Activated CD8-positive, alpha-beta memory T cell treated with anti-CD3 and anti-CD28 coated beads, Interleukin-2, amount 10 ng/mL, durations not matched to agents 7 days and 5 days (primary cell): ENCODE measurements at places on chromosomes 16 and 17.

- no peak for DNase-seq
These were observed 5.1 kb downstream of the KRT17 start for GRCh38 chr17:41619036-41619926.

- no peak for DNase-seq
These were observed 103.9 kb downstream of the METRNL start for GRCh38 chr17:83183145-83183948.

GRCh38 chr16:54102888-54103866 lies 183.4 kb downstream of the IRX3 start:
- DNase-seq = no peak

DNA sequence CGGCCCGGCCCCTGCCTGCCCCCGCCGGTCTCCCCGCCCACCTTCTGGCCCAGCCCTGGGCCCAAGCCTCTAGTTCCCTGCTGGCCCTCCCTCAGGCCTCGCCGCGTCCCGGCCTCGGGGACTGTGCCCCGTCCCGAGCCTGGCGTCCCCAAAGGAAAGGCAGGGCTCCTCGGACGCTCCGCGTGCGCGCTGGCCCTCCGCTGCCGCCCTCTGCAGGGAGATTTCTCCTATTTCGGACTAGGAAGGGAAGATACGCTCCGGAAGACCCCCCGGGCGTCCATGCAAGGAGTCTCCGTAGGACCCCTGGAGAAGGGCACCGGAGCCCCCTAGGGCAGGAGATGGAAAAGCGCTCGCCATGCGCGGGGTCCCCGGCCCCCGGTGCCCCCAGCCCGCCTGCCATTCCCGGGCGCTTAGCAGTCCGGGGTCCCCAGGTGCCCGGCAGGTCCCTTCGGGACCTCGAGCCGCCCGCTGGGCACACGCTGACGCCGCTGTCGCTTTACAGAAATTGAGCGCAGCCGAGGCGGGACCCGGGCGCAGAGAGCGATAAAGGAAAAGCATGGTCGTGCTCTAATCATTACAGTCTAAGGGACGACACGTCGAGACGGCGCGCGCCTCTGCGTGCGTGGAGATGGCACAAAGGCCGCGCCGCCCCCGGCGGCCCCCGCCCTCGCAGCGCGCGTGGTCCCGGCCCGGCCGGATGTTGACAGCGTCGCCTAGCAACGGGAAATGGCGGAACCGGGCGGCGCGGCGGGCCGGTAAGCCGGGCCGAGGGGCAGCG lies at the start of gene CCDC40:
Gene CCDC40 (plus strand): TSS at position 706 of the 778 bp plus-strand sequence. CDS start 21 bp downstream, at position 727.
- peak; percentile 77 for DNase-seq

- no peak for DNase-seq
These were observed 529 bp upstream of the ASPA start for GRCh38 chr17:3475251-3475685.

- DNase-seq = no peak
These were observed 242.9 kb downstream of the CDH11 start for GRCh38 chr16:64878940-64879339.
